ENCODE measurements at places on chromosomes 3 and 15. TPM values are rescaled to one million over a fixed set of nuclear protein-coding genes. Genes with fewer than 3 reads are reported as not detected.

GRCh38 chr3:10848261-10848660 is 32.2 kb downstream of the SLC6A11 start:
- no peaks in the 10 kb centered on the region for H3K4me1 ChIP-seq
- no peak overlapping the region for H3K27ac ChIP-seq
- no peaks in the 10 kb centered on the region for H3K36me3 ChIP-seq
- peaks cover 25% of the 10 kb centered on the region for H3K27me3 ChIP-seq

- H3K4me1 ChIP-seq: no peaks in the 10 kb centered on the region
- no peak overlapping the region for H3K4me3 ChIP-seq
- ATAC-seq: no peak
- H3K27me3 ChIP-seq: no peaks in the 10 kb centered on the region
These were observed 74.0 kb upstream of the RARB start for GRCh38 chr3:25354071-25354470.

DNA sequence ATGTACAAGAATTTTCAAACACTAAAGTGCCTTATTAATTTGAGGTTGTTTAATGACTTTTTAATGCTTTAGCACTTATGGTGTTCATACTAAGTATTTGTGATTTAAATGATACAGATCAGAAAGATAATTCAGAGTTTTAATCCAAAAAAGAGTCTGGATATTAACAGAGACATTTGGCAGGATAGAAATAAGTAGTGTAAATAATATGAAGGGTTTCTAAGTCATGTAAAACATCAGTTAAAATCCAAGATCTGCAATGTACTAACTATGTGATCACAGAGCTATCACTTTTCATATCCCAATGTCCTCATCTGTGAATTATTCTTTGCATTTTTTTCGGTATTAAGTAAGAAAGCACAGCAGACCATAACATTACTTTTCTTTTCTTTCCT is 62.9 kb downstream of the CD200 start:
- no peak overlapping the region for H3K27ac ChIP-seq
- H3K27me3 ChIP-seq: peaks cover 4% of the 10 kb centered on the region
- no peaks in the 10 kb centered on the region for H3K4me1 ChIP-seq
- H3K4me3 ChIP-seq: no peak overlapping the region

DNA sequence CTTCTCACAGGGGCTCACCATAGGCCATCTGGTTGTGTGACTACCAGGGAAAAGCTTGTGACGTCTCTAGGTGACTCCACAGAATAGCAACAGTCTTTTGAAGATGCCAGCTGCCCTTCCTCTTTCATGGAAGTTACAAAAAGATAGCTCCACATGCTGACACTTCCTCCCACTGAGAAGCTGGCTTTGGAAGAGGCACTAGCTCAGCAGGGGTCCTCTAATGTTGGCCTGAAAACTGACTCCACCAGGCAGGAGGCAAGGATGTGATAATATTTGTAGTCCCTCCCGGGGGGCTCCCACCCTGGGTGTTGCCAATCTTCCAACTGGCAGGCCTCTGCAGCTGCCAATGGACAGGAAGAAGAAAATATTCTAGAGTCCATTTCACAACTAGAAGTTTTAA is 343.5 kb downstream of the NEK10 start:
- no peaks in the 10 kb centered on the region for H3K36me3 ChIP-seq
- no peak overlapping the region for H3K4me3 ChIP-seq
- no peaks in the 10 kb centered on the region for H3K4me1 ChIP-seq
- ATAC-seq: no peak
- H3K27ac ChIP-seq: no peak overlapping the region
- H3K27me3 ChIP-seq: peaks cover 4% of the 10 kb centered on the region

DNA sequence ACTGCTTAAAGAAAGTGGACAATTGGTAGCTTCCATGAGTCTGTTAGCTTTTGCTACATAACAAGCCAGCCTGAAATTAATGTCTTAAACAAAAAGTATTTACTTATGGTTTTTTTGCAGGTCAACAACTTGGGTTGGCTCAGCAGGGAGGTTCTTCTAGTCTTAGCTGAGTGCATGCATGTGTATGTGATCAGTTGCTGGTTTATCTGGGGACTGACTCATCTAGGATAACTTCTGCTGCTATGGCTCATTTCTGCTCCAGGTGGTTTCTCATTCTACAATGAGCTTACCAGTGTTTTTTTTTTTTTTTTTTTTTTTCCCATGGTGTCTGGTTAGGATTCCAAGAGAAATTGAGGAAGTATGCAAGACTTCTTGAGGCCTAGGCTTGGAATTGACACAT is 244.7 kb downstream of the NSUN3 start:
- no peaks in the 10 kb centered on the region for H3K27me3 ChIP-seq
- no peaks in the 10 kb centered on the region for H3K36me3 ChIP-seq
- ATAC-seq: no peak
- no peak overlapping the region for H3K27ac ChIP-seq

The ENTPD3 gene
- not detected for total RNA-seq

The ERC2 gene
- total RNA-seq: not detected

DNA sequence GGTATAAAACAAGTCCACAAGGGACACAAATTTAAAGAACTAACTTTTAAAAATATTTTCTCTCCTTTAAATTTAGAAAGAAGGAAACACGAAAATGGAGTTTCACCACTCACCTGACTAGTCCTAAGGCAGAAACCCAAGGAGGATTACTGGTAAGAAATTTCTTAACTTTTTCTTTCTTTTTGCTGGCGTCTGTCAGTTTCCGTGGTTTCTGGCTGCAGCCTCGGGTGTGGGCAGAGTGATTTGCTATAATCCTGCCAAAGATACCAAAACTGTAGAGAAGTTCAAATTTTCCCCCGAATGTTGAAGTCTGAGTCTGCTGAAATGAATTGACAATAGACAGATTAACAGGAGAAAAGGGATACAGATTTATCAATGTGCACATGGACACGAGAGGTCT is 843.6 kb upstream of the ALCAM start:
- peaks cover 8% of the 10 kb centered on the region for H3K27me3 ChIP-seq
- no peaks in the 10 kb centered on the region for H3K36me3 ChIP-seq
- H3K27ac ChIP-seq: no peak overlapping the region
- H3K4me3 ChIP-seq: no peak overlapping the region
- peaks cover 8% of the 10 kb centered on the region for H3K4me1 ChIP-seq

- no peak overlapping the region for H3K27ac ChIP-seq
- no peak for ATAC-seq
- H3K4me3 ChIP-seq: no peak overlapping the region
- no peaks in the 10 kb centered on the region for H3K36me3 ChIP-seq
These were observed 114.0 kb downstream of the FOXB1 start for GRCh38 chr15:60118146-60118545.

The XCR1 gene
- total RNA-seq: 0.05 TPM

The MKRN2 gene
- total RNA-seq: 17.2 TPM

- no peak for ATAC-seq
- peaks cover 14% of the 10 kb centered on the region for H3K4me1 ChIP-seq
- H3K4me3 ChIP-seq: peak overlapping the region; percentile 92
- H3K27ac ChIP-seq: peak overlapping the region; percentile 98
- H3K36me3 ChIP-seq: peaks cover 93% of the 10 kb centered on the region
These were observed 5.7 kb downstream of the FURIN start for GRCh38 chr15:90873998-90874605.

DNA sequence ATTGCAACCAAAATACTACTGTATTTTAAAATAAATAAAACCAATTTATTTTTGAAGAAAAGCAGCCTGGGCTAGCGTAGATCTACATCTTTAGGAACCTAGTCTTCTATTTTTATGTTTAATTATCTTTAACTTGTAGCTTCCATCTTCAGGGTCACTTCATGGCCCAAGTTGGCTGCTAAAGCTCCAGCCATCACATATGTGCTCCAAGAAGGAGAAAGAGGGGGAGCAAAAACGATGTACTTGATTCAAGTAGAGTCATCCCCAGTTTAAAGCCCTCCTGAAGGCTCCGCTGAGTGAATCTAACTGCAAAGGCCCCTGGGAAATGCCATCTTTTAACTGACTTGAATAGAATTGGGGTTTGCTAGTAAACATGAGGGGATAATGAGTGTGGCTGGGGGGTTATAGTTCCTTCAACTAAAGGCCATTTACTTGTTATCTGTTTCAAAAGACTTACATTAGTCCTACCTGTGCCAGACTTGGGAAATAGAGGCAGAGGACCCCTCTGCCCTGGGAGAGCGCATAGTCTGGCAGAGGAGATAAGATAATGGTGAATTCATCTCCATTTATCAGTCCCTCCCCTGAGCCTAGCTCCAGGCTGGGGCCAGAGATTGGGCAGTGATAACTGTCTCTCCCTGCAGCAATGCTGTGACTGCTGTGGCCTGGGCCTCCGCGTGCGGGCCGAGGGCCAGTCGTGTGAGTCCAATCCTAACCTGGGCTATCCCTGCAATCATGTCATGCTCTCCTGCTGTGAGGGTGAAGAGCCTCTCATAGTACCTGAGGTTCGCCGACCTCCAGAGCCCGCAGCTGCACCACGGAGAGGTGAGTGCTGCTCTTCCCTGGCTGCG is 64.6 kb downstream of the FBLN2 start:
- ATAC-seq: no peak
- H3K27ac ChIP-seq: no peak overlapping the region
- H3K4me1 ChIP-seq: peaks cover 4% of the 10 kb centered on the region
- H3K36me3 ChIP-seq: no peaks in the 10 kb centered on the region
- H3K4me3 ChIP-seq: no peak overlapping the region

DNA sequence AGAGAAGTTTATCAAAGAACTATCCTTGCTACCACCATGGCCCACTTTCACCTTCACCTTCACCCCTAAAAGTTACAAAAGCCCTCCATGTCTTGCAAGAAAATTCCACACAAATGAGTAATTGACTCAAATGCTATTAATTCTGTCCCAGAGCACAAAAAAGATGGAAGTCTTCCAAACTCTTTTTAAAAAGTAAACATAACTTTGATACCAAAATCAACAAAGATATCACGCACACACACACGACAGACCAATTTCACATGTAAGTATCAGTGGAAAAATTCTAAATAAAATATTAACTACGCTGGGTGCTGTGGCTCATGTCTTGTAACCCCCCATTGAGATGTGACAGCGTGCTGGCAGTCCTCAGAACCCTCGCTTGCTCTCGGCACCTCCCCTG is 1.1 kb upstream of the MCCC1 start:
- H3K27ac ChIP-seq: peak overlapping the region; percentile 98
- ATAC-seq: no peak
- H3K4me1 ChIP-seq: peaks cover 16% of the 10 kb centered on the region
- peaks cover 6% of the 10 kb centered on the region for H3K36me3 ChIP-seq
- peak overlapping the region; percentile 95 for H3K4me3 ChIP-seq

DNA sequence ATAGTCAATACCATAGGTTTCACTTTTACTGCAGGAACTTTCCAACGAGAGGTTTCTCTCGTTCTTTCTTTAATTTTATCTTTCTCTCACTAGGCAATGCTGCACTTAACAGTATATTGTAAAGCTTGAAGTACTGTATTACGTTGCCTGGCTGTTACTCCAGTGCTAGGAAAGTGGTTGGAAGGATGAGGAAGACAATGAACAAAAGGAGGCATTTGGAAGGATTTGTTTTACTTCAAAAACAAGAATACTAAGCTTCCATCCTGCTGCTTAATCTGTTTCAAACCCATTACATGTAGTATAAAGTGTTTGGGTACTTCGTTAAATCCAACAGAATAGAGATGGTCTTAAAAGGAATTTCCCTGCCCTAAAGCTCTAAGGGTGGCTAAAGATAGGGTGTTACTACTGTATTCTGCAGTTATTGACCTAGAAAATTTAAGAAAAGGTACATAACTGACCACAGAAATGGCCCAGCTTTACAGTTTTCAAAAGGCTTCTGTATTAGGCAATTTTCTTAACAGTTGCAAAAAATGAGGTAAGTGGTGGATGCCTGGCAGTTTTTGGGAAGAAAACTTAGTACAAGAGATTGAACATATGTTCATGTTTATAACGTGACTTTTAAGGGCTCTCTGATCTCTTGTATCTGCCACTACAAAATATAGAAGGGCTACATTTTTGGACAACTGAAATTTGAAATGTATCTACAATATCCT is 785 bp upstream of the IFT57 start:
- ATAC-seq: no peak
- no peaks in the 10 kb centered on the region for H3K27me3 ChIP-seq
- H3K4me1 ChIP-seq: peaks cover 49% of the 10 kb centered on the region

DNA sequence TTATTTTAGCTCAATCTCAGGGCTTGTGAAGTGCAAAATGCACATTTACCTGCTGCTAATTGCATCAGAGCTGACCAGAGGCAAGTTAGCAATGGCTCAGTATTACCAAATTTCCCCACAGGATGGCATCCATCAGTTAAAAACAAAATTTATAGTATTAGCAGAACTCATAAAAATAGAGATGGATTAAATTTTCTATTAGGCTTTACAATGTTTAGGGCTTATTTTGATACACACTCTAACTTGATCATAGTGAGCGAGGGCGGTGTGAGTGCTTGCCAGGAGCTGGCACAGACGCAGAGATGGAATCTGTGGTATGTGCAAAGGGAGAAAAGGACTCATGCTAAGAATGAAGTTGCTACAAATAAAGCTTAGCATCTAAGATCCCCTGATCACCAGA is 241.0 kb downstream of the NSUN3 start:
- no peak for ATAC-seq
- H3K36me3 ChIP-seq: no peaks in the 10 kb centered on the region
- H3K4me3 ChIP-seq: no peak overlapping the region

GRCh38 chr15:76337696-76338485 is 1.3 kb downstream of the ISL2 start:
- ATAC-seq: no peak
- H3K4me1 ChIP-seq: peaks cover 34% of the 10 kb centered on the region
- H3K27ac ChIP-seq: no peak overlapping the region
- H3K4me3 ChIP-seq: peak overlapping the region; percentile 83
- peaks cover 32% of the 10 kb centered on the region for H3K36me3 ChIP-seq

DNA sequence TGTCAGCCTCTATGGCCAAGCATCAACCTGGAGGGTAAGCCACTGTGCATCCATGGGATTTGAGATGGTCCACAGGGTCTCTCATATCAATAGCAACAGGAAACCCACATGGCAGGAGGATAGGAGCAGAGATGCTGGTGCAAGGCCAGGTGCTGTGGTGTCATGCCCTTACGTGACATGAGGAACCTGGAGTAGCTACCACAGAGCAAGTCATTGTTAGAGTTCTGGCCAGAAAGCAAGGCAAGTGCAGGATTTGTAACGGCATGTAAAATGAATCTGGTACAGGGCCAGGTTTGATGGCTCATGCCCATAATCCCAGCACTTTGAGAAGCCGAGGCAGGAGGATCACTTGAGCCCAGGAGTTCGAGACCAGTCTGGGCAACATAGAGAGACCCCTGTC is 14.8 kb upstream of the ZNF774 start:
- H3K4me3 ChIP-seq: no peak overlapping the region
- H3K27me3 ChIP-seq: no peaks in the 10 kb centered on the region
- H3K27ac ChIP-seq: no peak overlapping the region
- H3K36me3 ChIP-seq: no peaks in the 10 kb centered on the region
- ATAC-seq: no peak

GRCh38 chr3:50177346-50177745 is 14.1 kb upstream of the GNAT1 start:
- H3K36me3 ChIP-seq: no peaks in the 10 kb centered on the region
- no peak for ATAC-seq
- H3K27ac ChIP-seq: no peak overlapping the region

The AMOTL2 gene
- total RNA-seq: not detected

DNA sequence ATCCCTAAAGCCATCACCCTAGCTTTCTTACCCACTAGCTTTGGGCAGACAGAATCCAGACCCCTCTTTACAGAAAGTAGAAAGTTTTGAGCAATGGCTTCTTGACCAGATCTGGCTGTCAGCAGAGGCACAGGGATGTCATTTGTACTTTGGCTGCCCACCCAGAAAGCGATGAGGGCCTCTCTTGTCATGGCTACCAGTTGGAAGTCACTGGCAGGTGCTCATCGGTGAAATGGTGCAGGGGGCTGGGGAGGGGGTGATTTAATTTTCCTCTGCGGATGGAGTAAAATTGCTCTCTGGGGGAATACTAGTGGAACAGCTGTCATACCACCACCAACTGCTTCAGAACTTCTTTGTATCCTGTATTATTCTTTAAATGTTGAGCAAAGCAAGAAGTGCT is 393.7 kb downstream of the LSAMP start:
- no peak overlapping the region for H3K27ac ChIP-seq
- H3K36me3 ChIP-seq: no peaks in the 10 kb centered on the region
- ATAC-seq: no peak
- H3K27me3 ChIP-seq: no peaks in the 10 kb centered on the region
- no peak overlapping the region for H3K4me3 ChIP-seq
